ENCODE measurements at places on chromosomes 2 and 18.

- DNase-seq, result no peak
Observed at GRCh38 chr2:236568068-236568921, 1.3 kb upstream of the ACKR3 start.

GRCh38 chr2:137960223-137960622, 4.0 kb upstream of the HNMT start:
- no peak for DNase-seq

DNA sequence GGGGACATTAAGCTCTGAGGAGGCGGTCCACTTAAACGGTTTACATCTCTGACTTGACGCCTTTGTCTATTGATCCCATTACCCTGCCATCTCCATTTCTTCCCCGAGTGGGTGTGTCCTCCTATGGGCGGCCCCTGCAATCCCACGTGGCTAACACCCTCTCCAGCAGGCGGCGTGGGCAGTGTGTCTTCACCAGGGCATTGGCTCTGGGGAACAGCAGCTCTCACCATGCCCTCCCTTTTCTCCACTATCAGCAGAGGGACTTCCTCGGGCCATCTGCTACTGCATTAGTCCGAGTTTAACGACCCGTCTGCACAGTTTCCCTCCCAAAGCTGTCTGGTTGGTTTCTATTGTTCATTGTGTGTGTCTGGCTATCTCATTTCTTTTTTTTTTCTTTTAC, 511.9 kb upstream of the NRP2 start:
- DNase-seq, result no peak

DNA sequence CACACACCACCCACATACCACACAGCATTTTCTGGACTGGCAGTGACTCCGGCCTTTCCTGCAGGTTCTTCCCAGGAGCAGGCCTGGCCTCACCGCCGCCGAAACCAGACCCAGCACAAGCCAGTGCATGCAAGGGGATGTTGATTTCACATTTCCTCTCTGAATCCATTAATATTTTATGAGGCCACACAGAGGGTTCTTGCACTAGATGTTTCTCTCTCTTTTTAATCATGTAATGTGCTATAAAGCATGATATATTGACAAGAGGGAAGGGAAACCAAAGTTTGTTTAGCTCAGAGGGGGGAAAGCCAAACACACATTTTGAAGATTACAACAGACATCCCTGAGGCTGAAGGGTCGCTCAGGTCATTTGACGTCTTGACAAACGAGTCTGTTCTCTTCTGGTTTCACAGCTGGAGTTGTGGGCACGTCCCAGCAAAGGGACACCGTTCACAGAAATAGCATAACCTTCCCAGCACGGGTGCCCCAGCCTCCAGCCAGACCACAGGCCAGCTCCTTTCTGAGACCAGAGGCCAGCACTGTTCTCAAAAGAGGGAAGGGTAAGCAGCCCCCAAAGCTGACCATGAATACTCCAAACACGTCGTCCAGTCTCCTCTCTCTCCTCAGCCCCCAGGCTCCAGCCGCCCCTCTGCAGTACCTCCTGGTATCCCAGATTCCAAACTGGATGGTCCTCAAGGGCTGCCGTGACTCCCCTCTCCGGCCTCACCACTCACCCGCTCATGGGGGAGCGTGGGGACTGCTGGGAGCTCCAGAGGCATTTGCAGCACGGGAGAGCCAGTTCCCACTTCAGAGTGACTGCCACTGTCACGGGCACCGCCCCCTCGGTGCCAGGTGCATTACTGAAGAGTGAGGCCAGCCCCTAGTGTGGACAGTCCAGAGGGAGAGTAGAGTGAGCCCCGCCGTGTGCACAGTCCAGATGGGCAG, 340.3 kb upstream of the SALL3 start:
- no peak for DNase-seq

DNA sequence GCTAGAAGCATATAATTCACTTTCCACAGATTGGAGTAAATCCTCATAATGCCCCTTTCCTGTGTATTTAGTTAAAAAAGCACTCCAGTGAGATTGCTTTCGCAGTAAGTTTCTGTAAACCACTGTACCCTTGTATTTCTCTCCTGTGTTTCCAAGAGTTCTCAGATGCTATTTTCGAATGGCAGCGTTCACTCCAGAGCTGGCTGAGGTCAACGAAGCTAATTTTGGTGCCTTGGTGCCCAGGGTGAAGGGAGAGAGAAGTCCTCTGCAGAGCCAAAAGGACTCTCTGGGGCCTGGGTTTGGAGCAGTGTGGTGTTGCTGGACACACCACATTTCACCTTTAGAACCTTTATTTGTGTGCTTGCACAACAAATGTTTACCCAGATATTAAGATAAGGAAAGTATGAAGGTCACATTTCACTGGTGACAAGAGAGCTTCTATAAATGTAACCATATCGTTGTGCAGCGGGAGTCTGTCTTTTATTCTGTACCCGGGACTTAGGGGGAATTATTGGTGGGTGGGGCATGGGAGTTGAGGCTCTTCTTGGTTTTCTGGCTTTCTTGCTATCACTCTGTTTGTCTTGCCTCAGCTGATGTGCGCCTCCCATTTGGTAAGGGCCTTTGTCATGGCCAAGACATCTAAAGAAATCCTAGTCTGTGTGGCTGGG, 9.9 kb downstream of the EPAS1 start:
- DNase-seq, result no peak

- no peak for DNase-seq
Observed at GRCh38 chr2:59680863-59681262, 872.6 kb downstream of the BCL11A start.

DNA sequence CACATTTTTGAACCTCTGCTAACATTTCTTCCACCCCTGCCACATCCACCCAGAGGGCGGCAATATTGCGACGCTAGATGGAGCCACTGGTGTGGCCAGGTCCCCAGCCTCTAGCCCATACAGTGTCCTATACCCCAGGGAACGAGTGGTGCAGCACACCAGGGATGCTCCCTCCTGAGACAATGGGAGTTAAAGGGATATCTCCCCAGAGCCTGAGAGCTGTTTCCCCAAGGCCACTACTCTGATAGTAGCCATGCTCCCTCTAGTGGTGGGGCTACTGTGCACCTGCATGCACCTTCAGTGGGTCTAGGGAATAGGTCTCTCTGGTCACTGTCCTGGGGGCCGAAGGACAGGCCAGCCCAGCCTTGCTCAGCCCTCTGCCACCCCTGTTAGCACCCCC, 336.4 kb upstream of the FSHR start:
- DNase-seq, result peak; percentile 7

- no peak for DNase-seq
Observed at GRCh38 chr18:46596119-46596518, 60.9 kb downstream of the LOXHD1 start.

- no peak for DNase-seq
Observed at GRCh38 chr18:61582202-61582710, 249.0 kb downstream of the CDH20 start.

DNA sequence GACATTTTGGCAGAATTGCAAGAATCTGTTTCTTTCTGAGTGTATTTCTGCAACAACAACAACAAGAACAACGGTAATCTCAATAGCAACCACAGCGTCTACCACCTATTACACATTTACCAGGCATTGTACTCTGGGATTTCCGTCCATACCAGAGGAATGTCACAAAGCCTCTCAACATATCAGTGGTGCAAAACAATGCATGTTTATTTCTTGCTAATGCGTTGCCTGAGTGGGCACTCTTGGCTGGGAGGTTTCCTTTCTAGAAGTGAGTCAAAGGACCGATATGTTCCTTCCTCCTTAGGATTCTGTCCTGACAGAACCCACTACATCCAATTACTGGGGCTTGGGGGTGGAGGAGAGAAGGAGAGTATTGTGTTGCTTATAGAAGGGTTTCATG, 585.6 kb downstream of the TSN start:
- DNase-seq, result no peak

DNA sequence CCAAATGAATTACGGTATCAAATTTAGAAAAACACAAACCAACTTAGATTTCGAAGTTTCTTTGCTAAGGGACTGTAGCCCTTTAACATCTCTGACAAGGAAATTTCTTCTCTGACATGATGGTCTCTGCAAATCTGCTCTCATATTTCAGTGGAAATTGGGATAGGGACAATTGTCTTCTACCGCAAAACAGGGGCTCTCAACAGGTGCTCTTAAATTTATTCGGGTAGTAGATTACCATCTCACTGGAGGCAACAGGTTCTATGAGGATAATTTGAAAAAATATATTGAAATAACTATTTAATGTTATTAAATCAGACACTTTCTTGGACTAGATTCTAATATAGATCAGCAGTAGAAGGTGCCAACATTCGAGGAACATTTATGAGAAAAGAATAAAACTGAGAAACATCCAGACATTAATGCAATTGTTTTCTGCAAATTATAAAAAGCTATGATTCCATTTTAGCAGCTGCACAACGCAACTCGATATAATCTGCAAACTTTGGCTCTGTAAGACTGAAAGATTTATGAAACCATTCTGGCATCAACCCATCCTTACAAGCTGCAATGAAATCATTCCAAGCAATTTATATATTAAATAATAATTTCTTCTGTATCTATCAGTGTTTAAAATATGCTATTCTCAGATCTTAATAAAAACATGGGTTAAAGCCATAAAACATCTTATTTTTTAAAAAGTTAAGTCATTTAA, 10.0 kb upstream of the BCL2 start:
- no peak for DNase-seq

DNA sequence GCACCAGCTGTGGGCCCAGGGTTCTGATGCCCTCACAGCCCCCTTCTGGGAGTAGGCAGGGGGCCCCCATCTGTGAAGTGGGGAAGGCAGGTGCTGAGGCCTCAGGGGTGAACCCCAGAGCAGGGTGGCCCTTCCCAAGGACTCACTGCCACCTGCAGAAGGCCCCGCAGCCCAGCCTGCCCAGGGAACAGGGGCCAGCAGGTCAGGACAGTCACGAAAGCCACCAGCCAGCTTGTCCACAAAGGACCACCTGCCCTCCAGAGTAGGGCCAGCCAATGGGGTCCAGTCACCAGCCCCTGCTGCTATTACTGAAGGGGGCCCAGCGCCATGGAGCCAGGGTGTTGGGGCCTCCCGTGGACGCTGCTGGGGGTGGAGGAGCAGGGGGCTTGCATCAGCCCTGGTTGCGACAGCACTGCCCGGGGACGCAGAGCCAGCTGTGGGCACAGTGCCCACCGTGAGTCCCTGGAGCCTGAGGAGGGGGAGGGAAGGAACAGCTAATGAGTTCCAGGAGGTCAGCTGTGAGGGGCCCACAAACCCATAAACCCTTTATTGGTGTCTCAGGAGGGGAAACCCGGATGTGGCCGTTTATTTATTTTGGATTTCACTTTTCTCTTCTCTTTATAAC, 11.5 kb upstream of the SNED1 start:
- no peak for DNase-seq

GRCh38 chr2:221792971-221793521, 220.9 kb upstream of the EPHA4 start:
- DNase-seq, result no peak

GRCh38 chr2:54370405-54371104, 85.6 kb upstream of the SPTBN1 start:
- DNase-seq, result no peak

- DNase-seq, result no peak
Observed at GRCh38 chr2:217873371-217873770, 129.4 kb downstream of the TNS1 start.

DNA sequence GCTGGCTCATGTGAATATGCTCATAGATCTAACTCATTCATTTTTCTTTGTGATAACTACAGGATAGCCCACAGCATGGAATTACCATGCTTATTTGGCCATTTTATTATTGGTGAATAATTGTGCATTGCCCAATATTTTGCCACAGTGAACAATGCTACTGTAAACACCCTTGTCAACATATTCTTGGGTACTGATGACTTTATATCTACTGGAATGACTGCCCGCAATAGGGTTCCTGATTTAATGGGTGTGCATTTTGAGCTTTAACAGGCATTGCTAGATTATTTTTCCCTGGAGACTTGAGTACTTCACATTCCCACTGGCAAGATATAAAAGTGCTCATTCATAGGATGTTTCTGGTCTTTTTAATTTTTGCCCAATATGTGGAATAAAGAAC, 42.7 kb upstream of the EVA1A start:
- no peak for DNase-seq

DNA sequence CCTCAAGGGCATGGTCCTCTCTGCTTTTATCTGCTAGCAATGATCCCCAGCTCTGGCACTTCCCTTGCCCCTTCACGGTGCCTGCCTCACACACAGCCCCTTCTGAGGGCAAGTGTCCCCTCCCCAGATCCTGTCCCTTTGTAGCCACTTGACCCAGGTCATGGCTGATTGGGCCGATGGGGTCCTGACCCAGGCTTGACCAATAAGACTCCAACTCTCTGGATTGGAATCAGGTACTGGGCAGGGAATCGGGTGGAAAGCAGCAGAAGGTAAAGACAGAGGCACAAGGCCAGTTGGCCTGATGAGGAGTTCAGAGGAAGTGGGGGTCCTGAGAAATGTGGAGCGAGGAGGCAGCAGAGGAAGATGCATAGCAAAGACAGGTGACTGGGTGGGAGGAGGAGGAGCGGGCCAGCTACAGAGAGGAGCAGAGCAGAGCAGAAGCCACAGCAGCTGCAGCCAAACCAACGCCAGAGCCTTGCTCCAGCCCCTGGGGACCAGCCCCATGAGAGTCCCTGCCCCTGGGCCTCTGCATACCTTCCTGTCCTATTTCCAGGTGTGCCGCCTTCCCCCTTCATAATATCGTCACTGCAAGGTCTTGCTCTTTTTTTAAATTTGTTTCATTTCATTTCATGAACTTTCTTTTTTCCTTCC, 39.1 kb downstream of the CAPN13 start:
- DNase-seq, result no peak

DNA sequence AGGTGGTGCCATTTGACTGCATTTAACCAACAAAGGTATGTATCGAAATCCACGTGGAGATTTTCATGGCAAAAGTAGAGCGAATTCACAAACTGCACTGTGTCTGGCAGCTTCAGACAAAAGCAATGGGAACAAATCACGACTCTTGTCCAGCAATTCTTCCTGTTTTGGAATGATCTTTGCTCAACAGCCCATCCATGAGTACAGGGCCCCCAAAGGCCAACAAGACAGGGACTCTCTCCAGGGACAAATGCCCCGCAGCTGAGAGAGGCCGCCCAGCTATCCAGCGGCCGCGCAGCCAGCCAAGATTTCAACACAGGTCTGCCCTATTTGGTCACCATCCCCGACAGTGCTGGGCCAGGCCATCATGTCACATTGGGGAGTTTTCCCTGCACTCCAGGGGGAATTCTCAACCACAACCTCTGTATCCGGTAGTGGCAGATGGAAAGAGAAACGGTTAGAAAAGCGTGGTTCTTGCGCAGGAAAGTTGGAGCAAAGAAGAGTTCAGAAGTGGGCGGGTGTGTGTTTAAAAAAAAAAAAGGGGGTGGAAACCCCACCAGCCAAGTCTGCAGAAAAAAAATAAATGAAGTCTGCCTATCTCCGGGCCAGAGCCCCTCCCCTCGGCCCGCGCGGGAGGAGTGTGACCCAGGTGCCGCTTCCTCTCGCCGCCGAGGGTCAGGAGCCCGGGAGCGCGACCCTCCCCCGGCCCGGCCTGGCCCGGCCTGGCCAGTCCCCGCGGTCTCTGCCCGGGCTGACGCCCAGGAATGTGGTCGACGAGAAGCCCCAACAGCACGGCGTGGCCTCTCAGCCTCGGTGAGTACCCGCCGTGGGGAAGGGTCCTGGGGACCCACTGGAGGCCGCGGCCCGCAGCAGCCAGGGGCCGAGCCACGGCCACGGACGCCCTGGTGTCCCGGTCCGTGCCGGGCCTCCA, at the start of gene GYPC:
Gene GYPC (plus strand): TSS at position 659 of the 931 bp plus-strand sequence. CDS start 106 bp downstream, at position 765.
- peak; percentile 55 for DNase-seq

- DNase-seq, result no peak
Observed at GRCh38 chr2:235827585-235827992, 333.7 kb downstream of the AGAP1 start.

GRCh38 chr2:128594651-128594910, 275.9 kb upstream of the HS6ST1 start:
- DNase-seq, result no peak

- DNase-seq, result no peak
Observed at GRCh38 chr2:196217116-196217515, 45.7 kb upstream of the STK17B start.

All from T-helper 2 cell (primary cell).